ENCODE measurements at places on chromosomes 7 and 10. TPM values are rescaled to one million over a fixed set of nuclear protein-coding genes. Genes with fewer than 3 reads are reported as not detected.

DNA sequence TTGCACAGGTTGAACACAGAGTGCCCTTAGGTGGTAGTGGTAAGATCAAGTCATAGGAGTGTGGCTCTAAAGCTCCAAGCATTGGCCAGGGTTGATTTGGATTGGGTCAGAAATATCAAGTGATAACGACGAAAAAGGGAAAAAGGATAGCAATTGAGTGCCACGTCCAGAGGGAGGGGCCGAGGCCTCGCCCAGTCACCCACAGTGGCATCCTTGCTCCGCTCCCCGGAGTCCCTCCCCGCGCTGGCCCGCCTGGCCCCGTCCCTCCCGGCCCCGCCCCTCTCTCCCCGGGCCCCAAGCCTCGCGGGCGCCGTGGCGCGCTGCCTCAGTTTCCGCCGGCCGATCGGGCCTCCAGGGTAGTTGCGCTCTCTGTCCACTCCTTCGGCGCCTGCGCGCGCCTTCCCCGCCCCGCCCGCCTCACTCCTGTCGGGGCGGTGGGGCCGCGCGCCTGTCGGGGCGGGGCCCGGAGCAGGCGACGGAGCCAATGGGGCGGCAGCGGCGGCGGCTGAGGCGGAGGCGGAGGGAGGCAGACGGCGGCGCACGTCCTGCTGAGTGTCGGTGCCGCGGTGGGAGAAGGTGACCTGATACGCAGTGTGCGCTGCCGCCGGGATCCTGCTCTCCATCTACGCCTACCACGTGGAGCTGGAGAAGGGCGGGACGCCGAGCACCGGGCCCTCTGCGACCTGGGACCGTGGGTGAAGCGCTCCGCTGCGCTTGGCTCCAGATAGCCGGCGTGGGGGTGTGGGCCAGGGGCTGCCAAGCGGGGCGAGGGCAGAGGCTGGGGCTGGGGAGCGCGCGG is 209.1 kb upstream of the ZNF722 start:
- no peak for DNase-seq

GRCh38 chr10:106655636-106656035 is 508.9 kb downstream of the SORCS1 start:
- DNase-seq: no peak

GRCh38 chr7:148695953-148696352 is 2.8 kb upstream of the CUL1 start:
- DNase-seq: no peak

DNA sequence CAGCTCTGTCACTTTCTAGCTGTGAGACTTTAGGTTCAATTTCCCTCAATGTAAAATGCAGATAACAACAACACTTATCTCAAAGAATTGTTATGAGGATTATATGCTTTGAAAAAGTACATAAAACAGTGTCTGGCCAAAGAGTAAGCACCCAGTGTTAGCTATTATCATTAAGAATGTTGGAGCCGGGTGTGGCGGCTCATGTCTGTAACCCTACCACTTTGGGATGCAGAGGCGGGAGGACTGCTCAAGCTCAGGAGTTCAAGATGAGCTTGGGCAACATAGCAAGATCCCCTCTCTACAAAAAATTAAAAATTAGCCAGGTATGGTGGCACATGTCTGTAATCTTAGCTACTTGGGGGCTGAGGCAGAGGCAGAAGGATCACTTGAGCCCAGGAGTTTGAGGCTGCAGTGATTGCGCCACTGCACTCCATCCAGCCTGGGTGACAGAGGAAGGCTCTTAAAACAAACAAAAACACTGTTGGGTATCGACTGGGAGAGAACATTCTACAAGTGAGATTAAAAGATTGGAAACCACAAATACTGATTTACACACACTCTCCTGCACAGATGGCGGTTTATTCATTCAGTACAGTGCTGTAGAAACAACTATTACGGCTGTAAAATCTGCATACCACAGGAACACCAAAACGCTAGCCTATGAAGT is 107.3 kb downstream of the PROSER2 start:
- no peak for DNase-seq

GRCh38 chr7:140061607-140061930 is 1.2 kb downstream of the PARP12 start:
- no peak for DNase-seq

DNA sequence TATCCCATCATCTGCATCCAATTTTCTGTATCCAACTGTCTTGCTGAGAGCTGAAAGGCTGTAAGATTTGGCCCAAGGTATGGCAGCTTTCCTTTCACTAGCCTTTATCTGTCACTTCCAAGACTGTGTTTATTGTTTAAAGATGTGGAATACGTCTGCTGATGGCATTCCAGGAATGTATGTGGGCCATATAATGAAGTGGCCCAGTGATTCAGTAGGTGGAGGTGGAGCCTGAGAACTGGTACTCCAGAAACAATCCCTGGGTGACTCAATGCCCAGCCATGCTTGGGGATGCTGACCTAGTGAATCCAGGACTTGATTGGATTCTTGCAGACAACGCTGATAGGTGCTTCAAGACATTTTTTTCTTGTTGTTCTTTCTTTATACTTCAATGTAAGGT is 13.5 kb downstream of the NEUROD6 start:
- no peak for DNase-seq

PNLIPRP2 gene
- total RNA-seq: not detected

HOXA3 gene
- not detected for total RNA-seq

PRTFDC1 gene
- total RNA-seq: 0.39 TPM

RELN gene
- not detected for total RNA-seq

BLNK gene
- 0.19 TPM for total RNA-seq
